AG04450 (cell line): ENCODE measurements at places on chromosomes 5 and 9.

DNA sequence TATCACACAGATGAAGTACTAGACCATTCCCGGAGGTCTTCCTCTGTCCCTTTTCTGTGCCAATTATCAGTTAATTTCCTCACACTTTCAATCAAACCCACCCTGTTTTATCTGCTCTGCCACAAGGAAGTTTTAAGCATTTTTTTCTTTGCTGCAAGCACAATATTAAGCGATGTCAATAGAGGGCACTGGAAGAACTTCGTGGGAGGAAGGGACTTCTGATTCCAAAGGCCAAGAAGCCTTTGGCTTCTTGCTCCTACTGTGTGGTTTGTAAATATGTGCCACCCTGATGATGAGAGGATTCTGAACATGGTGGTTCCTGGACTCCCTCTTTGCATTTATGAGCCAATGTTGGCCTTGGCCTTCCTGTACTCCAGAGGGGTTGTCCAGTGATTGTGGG lies 1712.5 kb upstream of the C9orf72 start:
- DNase-seq: no peak

DNA sequence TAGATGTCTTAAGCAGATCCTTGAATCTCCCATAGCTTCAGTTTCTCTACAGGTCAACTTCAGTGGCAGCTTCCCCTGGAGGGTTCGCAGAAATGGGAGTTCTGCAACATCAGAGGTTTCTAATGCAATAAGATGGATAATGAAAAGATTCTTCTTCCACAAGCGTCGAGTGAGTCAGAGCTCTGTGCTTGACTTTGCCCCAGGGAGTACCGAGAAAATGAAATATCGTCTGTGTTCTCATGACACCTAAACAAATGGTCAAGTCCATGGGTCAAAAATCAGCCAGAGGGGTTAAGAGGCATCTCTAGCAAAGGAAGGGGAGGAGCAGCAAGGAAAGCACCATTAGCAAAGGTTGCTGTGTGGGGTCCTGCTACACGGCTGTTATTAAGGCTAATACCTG lies 3.2 kb upstream of the ADRA1B start:
- DNase-seq: no peak

- no peak for DNase-seq
Measured at GRCh38 chr9:33159777-33160127, 7.4 kb downstream of the B4GALT1 start.

DNA sequence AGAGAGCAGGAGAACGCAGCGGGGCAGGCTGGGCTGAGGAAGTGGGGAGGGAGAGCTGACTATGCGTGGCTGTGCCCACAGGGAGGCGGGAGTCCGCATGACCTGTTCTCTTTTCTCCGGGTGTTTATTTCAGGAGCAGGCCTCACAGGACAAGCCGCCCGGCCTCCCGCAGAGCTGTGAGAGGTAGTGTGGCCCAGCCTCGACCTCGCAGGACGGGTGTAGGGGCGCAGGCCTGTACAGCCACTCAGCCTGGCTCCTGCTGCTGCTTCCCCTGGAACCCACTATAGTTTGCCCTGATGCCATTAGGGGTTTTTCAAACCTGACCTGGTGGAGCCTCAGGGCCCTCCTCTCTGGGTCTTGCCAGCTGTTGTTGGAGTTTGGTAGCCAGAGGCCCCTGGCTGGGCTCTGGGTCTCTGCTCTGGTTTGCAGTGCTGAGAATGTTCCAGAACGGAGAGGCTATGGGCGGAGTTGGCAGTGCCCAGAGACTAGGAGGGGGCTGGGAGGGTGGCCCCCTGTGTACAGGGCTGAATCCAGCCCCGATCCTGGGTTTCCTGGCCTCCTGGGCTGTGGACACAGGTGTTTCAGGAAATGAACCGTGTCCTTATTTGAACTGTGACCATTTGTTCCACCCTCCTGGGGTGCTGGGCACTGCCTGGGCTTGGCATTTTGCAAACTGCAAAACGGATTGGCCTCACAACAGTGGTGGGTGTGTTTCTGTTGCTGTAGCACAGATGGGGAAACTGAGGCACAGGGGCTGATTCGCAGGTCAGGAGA lies 78.8 kb downstream of the WNK2 start:
- no peak for DNase-seq

DNA sequence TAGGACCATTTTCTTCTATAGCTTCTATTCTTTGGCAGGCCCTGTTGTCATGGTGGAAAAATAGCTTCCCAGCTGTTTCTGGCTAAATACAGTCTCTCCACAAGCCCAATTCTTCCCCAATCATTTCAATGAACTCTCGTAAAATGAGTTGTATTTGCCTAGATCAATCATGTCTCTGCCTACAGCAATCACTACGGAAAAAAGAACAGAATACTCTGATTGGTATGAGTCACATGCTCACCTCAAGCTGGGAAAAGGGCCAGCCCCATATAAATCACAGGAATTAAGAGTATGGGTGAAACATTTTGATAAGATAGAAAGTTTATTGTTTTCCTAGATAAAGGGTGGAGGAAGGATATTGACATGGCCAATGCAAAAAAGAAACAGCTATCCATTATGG lies 711.4 kb downstream of the EFNA5 start:
- DNase-seq: no peak

- DNase-seq: no peak
Measured at GRCh38 chr9:3508521-3509291, 17.1 kb downstream of the RFX3 start.

- no peak for DNase-seq
Measured at GRCh38 chr5:14123974-14124482, 19.1 kb upstream of the TRIO start.

DNA sequence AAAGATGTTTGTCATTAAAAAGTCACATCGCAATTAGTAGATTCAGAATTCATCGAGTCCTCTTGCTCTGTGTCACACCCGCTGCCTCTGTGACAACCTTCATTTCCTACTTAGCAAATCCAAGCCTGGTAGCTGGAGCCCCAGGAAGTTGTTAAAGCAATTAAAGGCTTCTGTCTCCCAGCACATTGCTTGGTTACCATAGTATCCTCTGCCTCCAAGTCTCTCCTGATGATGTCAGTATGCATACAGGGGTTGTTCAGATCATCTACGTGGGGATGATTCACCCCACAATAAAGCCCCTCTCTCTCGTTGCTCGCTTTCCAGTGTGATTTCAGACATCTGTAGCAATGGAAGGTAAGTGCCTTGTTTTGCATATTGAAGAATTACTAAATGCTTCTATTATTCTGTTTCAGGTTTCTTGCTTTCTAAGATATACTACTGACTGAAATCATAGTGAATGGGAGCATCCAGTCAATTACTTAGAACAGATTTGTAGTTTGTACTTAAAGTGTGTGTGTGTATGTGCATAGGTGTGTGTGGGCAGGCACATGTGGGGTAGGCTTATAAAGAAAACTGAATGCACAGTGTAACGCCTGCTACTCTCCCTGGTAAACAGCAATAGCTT lies 52.9 kb downstream of the PAM start:
- DNase-seq: no peak

GRCh38 chr5:67156976-67157583 lies 39.5 kb downstream of the CD180 start:
- DNase-seq: no peak

GRCh38 chr5:6567835-6568234 lies 65.0 kb downstream of the NSUN2 start:
- no peak for DNase-seq

DNA sequence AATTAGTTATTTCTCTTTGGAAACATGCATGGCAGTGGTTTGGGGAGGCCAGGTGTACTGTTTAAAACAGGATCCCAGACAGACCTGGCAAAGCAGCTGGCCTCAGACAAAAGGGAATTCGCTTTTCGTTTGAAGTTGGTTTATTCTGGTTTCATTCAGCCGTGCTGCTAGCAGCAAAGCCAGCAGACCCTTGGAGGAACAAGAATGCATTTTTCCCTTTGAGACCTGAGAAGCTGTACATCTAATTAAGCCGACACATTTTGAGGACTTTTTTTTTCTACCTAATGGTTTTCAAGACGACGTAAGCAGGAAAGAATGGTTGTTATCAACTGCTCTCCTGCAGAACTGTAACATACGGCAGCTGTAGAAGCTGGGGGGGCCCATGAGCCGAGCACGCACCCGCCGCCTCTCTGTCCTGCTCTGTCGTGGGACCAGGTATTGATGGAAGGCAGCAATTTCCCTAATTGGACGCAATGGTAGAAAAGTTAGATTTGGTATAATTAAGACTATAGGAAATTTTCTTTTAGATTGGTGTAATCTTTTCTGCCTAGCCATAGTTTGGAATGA lies 13.6 kb downstream of the PLEKHG4B start:
- no peak for DNase-seq

DNA sequence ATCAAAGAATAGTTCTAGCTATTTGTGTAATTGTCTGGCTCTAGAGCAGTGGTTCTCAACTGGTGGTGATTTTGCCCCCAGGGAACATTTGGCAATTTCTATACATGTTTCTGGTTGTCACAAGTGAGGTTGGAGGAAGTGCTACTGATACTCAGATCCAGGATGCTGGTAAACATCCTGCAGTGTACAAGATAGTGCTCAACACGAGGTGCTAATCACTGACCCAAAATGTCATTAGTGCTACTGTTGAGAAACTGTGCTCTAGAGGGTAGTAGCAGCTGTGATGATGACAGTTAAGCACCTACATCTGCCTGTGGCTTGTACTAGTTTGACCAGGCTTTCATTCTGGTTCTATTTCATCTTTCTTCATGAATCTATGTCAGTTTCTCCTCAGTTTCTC lies 22.1 kb downstream of the LRRC19 start:
- no peak for DNase-seq

DNA sequence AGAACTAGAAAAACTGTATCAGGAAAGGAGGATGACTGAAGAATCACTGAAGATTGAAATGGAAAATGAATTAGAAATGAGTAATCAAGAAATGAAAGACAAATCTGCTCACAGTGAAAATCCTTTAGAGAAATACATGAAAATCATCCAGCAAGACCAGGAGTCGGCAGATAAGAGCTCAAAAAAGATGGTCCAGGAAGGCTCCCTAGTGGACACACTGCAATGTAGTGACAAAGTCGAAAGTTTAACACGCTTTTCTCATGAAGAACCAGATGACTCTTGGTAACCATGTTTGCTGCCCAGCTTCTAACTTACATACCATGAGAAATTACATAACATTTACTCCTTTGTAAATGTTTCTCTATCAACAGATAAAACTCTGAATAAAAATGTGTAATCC lies 37.1 kb downstream of the CPLANE1 start:
- DNase-seq: no peak

GRCh38 chr5:67887748-67888161 lies 327.8 kb upstream of the PIK3R1 start:
- DNase-seq: no peak

- no peak for DNase-seq
Measured at GRCh38 chr5:151126199-151126645, 31.4 kb downstream of the ANXA6 start.

DNA sequence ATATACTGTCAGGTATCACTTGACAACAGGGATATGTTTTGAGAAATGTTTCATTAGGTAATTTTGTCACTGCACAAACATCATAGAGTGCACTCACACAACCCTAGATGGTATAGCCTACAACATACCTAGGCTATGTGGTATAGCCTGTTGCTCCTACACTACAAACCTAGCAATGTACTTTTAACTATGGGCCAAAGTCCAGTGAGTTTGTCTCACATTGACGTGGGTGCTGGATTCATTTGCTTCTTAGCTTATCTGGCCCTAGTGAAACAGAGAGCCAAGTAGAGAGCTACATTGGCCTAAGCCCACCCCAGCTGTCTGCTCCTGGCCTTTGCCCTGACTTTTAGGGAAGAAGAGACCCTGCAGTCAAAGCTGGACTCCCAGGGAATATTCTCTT lies 180.7 kb upstream of the EGFLAM start:
- no peak for DNase-seq

GRCh38 chr9:20504930-20505329 lies 117.4 kb downstream of the MLLT3 start:
- DNase-seq: no peak

GRCh38 chr5:65359981-65360380 lies 121.7 kb downstream of the ADAMTS6 start:
- DNase-seq: no peak

- no peak for DNase-seq
Measured at GRCh38 chr9:134891713-134892112, 11.1 kb downstream of the FCN2 start.

DNA sequence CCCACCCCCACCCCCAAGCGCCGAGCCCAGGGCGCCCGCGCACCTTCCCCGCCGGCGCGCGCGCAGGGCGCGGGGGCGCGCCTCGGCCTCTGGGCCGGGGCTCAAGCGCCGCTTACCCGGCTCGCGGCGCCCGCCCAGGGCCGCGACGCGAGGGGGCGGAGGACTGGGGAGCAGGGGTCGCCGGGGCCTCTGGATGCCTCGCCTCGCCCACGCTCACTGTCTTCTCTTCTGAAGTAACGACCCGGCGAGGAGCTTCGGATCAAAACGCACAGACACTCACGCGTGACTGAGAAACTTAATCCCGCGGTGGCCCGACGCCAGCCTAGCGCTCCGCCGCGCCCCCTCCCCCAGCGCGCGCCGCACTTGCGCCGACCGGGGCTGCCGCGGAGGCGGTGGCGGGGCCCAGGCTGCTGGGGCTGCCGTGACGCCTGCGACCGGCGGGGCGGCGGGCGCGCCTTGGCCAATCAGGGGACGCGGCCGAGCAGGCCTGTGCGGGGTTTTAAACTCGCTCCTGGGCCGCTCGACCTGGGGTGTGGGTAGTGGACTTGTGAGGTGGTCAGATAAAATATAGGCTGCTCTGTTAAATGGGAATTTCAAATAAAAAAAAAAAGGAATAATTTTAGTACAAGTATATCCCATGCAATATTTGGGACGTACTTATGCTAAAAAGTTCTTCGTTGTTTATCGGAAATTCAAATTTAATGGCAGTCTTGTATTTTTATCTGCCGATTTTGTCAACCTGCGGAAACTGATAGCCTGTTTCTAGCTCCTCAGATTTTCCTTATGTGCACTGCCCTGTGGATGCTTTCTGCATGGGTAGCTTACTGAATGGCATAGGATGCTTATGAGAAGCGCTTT lies at the start of gene MPDZ:
TSS of gene MPDZ (minus strand) at position 409 of the 858 bp plus-strand sequence. CDS start 29,377 bp downstream, outside the sequence.
- DNase-seq: no peak
